ENCODE measurements at places on chromosomes 3 and 15.

GRCh38 chr3:31968927-31969418, 12.1 kb downstream of the OSBPL10 start:
- DNase-seq, result peak; percentile 45

GRCh38 chr3:157566596-157566995, 63.4 kb upstream of the VEPH1 start:
- DNase-seq, result no peak

DNA sequence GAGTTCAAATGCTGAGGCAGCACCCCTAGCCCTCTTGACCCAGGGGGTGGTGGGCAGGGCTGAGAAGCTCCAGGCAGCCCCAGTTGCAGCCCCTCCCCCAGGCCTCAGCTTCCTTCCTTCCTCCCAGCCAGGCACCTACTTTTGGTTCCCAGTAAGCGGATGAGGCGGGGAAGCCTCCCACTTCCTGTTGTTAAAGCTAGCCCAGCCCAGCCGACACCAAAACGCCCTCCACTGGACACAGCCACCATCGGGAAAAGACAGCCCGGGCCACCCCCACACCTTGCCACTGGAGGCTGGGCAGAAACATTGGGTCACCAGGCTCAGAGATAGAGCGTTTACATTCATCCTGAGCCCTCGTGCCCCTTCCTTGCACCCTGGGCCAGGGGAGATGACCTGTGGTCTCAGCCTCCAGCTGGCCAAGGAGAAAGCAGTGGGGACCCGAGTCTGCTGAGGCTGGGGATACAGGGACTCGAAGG, 3.5 kb downstream of the DUSP7 start:
- peak; percentile 66 for DNase-seq

DNA sequence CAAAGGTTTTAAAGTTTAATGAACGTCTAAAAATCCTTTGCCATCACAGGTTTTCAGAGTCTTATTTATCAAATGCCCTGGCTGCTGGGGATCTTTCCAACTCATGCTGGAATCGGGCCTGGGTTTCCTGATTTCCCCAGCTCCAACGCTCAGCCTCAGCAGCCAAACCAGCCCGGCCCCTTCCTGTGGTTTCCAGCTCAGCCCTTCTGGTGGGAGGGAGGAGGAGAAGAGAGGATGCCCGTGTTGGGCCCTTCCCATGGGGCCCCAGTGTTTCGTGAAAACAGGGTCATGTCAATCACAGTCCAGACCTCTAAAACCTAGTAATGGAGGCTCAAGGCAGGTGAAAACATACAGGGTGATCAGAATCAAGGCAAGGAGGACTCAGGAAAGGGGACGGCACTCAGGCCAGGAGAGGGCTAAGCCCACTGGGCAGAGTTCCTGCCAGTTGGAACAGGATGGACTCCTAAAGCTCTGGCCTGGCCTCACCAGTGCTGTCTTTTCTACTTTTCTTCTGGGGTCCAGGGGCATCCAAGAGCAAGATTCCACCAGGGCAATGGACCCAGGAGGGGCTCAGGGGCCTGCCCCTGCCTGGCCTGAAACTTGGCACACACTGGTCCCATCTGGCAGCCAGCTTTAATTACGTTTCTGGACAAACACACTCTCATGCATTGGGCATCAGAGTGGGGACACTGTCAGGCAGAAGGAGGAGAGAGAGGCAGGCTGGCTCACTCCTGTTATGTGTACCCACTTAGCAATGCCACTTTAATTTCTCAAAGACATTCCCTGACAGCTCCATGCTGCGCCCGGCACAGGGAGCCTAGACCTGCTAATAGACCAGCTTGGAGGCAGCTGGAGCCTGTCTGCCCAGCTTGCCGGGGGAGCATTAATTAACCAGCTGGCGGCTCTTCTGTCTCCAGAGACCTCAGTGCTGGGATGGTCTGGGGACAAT, 194.6 kb downstream of the FAM43A start:
- DNase-seq, result peak; percentile 60

- DNase-seq, result no peak
Measured at GRCh38 chr3:20608054-20608738, 422.2 kb upstream of the SGO1 start.

DNA sequence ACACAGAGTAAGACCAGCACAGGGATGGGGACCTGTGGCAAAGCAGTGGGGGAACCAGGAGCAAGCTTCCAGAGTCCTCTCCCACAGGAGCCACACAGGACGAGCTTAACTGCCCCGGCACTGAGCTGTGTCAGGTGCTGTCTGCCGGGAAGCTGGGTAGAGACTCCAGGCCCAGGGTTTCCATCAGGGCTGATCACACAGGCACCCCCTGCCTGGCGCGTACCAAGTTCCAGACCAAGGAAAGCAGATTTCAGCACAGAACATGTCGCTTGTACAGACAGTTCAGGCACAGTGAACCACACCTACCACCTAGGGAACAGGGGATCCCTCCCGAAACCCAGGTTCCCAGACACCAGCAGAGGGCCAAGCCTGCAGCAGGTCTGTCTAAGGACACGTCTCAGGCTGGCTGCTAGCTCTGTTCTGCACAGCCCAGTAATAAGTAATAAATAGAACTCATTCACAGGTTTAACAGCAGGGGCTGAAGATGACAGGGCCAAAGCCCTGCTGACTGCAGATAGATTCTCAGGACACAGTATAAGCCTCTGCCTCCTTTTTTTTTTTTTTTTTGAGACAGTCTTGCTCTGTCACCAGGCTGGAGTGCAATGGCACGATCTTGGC, 30.2 kb upstream of the OCA2 start:
- DNase-seq, result no peak
